ENCODE measurements at places on chromosomes 13 and 19.

- DNase-seq: peak; percentile 21
Measured at GRCh38 chr19:45404557-45405434, at the start of gene PPP1R13L. Gene PPP1R13L (minus strand): TSS chr19:45405069. CDS start chr19:45398318, 6,751 bp downstream.

DNA sequence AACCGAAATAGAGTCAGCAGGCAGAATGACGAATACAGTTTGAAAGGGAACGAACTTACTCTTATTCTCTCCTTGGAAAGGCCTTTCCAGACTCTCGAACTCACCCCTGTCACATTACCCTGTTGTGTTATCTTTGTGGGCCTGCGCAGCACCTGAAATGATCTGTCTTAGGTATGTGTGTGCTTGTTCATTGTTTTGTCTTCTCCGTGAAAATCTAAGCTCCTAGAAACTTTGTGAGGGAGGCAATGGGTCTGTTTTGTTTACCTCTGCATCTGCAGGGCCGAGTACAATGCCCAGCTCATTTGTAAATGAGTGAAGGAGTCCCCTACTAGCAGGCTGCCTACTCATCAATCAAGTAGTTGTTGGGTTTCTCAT is 19.6 kb downstream of the HMGB1 start:
- DNase-seq: no peak

- no peak for DNase-seq
Measured at GRCh38 chr19:34556488-34556887, 74.9 kb downstream of the WTIP start.

DNA sequence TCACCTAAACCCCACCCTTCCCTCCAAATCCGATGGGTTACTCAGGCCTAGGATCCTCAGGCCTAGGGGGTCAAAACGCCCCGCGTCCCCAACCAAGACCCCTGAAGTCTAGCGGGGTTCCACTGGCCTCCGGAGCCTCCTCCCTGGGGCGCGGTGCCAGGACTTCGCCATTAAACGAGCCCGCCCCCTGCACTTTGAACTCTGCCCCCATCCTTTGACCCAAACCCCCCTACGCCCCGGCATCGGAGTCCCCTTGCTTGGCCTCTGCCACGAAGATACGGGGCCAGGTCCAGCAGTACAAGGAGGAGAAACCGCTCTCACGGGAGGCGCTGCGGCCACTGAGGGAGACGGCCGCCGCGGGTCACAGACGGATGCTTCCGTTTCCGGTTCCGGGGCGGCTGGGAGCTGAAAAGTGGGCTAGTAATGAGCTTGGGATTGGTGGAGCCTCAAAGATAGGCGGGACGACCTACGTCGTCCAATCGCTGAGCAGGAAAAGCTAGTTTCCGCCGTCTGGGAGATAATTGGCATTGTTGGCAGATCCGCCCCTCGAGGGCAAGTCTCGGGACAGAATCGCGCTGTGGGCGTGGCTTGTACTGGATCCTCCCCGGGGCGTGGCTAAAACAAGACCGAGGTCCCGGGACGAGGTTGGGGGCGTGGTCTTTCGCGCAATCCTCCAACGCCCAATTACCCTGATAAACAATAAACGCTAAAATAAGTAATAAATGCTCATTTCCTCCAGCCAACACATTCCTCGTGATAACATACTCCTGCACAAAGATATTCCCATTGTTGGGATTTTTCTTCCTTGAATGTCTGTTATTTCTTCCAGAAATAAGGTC is 5.7 kb upstream of the ZNF77 start:
- DNase-seq: peak; percentile 100

DNA sequence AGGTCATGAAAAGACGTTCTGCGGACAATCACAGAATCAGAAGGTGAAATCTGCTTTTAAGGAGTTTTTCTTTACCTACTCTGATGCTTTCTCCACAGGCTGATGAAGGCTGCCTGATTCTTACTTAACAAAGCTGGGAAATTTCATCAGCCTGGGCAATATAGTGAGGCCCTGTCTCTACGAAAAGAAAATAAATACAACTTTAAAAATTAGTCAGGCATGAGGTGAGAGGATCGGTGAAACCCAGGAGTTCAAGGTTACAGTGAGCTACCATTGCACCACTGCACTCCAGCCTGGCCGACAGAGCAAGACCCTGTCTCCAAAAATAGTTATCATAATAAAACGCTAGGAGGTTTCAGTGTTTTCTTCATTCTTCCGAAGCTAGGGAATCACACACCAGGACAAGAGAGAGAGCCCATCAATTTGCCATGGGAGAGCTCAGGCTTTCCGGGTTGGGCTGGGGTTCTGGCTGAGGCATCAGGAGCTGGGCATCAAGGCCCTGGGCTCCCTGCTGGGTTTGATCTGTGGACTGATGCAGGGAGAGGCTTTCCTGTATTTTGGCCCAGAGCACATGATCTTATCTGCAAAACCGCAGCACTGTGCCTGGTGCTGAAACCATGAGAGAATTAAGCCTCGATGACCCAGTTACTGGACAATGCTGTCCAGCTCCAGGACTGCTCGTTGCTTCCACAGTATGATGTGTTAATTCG is 25.1 kb upstream of the CEBPG start:
- DNase-seq: no peak

GRCh38 chr13:38763446-38764381 is 76.8 kb downstream of the FREM2 start:
- DNase-seq: no peak

- DNase-seq: no peak
Measured at GRCh38 chr19:44808463-44809371, at the start of gene BCAM. Gene BCAM (plus strand): TSS chr19:44809103. CDS start chr19:44809125, 22 bp downstream.

- DNase-seq: no peak
Measured at GRCh38 chr19:42149447-42150202, 17.4 kb upstream of the POU2F2 start.

DNA sequence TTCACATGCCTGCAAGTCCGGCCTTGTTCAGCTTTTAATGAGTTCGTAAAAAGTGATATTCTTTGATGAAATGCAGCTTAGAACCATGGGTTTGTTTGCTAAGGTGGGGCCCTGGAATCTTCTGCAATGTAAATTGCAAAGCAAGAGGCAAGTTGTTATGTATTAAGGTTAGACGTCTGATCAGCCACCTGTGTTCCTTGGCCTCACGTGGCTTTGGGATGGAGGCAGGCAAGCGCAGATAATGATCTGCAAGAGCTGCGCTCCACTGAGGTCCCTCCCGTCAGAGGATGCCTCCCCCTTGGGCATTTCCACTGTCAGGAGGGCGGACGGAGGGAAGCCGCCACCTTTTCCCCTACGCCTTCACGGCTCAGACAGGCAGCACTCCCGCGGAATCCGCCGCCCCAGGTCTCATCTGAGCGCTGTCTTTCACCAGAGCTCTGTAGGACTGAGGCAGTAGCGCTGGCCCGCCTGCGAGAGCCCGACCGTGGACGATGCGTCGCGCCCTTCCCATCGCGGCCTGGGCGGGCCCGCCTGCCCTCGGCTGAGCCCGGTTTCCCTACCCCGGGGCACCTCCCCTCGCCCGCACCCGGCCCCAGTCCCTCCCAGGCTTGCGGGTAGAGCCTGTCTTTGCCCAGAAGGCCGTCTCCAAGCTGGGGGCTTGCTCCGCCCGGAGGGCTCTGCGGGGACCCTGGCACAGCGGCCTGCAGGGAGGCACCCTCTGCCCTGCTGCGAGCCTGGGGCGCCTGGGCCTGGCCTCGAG is 110.9 kb downstream of the CRYL1 start:
- DNase-seq: no peak

GRCh38 chr13:49240017-49240416 is 7.7 kb upstream of the CDADC1 start:
- DNase-seq: no peak

DNA sequence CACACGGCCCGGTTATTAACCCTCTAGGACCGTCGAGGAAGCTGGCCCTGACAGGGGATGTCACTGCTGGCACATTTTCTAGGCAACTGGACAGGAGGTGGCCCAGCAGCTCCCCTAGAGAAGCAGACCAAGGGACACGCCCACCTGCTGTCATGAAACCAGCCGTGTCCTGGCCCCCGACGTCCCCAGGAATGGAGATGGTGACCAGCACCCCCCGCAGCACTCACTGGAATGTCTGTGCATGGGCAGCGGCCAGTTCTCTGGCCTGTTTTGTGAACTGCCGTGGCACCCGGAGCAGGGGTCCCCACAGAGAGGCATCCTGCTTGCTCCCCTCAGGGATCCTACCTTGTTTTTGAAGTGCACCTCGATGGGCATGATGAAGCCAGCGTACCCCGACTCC is 17.9 kb downstream of the MLLT1 start:
- DNase-seq: no peak

DNA sequence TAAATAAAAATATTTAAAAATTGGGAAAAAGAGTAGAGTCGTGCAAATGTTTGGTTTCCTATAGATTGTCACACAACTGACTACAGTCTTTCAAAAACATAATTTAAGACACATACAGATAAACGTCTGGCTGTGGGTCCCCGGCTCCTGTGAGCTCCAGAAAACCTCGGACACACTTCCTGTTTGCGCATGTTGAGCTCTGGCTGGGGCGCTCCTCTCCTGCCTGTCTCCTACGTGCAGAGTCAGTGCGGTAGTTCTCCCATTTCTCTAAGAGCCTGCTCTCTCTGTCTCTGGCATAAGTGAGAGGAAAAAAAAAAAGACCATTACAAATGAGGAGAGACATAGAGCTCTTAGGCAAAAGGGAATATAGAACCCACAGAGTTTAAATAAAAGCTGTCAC is 128.2 kb upstream of the OBI1 start:
- DNase-seq: no peak

- no peak for DNase-seq
Measured at GRCh38 chr13:53105890-53106289, 77.3 kb downstream of the OLFM4 start.

DNA sequence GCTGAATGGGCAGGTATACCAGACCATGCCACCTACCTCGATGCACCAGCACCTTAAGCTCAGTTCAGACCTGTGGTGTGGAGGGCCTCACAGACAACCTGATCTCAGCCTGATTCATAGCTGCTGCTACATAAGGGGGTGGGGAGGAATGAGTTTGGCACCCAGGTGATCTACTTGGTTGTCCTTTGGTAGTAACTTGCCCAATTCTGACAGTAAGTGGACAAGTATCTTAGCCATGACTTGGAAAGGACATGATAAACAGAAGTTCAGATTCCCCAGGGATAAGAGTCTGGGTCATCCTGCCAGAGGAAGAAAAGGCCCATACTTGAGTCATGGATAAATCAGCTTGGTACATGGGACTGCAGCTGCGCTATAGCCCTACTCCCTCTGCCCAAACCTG is 28.4 kb upstream of the SOHLH2 start:
- DNase-seq: no peak

GRCh38 chr13:69649063-69649392 is 458.6 kb upstream of the ATXN8OS start:
- DNase-seq: no peak

DNA sequence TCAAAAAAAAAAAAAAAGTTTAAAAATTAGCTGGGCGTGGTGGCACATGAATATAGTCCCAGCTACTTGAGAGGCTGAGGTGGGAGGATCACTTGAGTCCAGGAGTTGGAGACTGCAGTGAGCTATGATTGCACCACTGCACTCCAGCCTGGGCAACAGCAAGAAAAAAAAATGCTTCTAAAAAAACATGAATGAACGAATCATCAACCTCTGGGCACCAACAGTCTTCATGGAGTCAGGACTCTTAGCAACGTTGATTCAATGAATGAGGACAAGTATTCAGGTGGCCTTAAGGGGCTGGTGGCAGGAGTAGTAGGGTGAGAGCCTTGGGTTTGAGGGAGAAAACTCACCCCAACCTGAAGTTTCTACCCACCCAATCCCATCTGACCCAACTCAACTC is 20.6 kb upstream of the OLFM2 start:
- no peak for DNase-seq

GRCh38 chr13:112893570-112894422 is 75.2 kb upstream of the MCF2L start:
- no peak for DNase-seq

- DNase-seq: no peak
Measured at GRCh38 chr13:52669677-52670076, 17.0 kb downstream of the SUGT1 start.

DNA sequence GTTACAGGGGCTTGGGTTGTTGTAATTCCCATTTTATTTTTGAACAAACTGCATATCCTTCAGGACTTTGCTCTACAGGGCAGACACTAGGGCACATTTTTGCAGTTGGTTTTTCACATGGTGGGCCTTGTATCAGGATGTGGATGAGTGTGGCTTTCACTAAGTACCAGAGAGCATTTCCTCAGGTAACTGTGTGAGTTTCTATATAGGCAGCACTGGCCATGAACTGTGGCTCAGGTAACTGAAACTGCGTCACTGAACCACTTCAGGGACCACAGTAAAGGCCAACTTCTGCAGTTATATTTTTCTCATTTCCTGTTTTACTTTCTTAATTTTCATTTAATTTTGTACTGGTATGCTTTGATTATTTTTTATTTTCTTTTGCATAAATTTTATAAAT is 166.5 kb downstream of the ZNF486 start:
- no peak for DNase-seq
